NCI-H1436 (cell line): ENCODE measurements at places on chromosomes 6 and 20.

DNA sequence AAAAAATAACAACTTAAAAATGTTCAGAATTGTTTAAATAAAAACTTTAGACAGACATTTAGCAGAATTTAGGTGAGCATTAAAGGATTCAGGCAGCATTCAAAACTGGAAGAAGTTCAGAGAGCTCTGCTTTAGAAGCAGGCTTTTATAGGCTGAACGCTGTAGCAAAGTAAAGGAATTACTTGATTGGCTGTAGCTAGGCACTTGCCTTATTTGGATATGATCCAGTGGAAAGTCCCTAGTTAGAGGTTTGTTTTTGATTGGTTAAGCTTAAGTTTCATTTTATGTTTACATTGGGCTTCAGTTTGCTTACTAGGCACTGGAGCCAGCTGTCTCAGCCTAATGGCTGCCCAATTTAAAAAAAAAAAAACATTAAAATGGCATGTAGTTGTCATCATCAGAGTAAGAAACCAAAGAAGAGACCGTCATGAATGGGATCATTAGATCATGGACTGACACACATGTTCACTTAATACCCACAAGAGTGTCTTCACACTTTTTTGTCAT is 65.1 kb downstream of the CBFA2T2 start:
- DNase-seq: peak; percentile 92

DNA sequence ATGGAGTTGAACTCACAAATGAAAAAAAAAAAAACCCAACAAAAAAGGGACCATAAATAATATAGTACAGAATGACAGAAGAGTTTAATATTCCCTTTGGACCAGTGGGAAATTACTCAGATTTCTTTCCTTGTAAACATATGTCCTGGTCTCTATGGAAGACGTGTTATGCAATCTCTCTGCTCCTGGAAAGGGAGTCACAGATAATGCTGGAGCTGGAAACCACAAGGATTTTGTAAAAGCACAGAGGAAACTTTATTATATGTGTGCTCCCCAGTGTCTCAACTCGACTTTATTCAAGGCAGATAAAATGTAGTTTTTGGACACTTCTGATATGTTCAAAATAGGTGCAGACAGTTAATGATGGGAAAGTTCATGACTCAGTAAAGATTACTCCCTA is 88.1 kb upstream of the ZFP64 start:
- DNase-seq: no peak

DNA sequence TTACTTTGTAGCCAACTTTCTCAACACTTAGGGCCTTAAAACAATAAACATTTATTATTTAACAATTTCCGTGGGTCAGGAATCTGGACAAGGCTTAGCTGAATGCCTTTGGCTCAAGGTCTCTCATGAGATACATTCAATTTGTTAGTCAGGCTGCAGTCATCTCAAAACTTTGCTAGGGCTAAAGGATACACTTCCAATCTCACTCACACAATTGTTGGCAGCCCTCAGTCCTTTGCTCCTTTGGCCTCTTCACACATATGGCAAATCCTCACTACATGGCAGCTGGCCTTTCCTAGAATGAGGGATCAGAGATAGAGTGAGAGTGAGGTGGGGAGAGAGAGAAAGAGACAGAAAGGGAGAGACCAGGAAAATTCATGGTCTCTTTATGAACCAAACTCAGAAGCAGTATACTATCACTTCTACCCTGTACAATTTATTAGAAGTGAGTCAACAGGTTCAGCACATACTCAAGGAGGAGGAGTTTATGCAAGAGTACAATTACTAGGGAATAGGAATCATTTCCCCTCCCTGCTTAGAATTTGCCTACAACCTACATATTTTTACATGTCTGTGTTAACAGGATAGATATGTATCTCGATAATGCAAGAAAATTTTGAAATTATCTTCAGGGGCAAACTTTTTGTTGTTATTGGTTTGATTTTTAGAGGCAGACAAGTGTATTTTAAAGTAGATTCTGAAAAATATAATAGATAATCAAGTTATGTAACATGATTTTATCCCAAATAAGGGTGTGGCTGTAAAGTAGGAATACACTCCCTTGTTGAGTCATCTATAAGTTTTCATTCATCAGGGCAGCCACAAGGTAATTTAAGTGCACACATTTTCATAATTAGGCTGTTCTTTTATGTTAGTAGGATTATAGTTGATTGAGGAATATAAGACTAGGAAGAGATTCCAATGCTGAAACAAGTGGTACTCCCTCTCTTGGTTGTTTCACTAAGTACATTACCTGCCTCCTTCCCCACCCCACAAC is 85.9 kb upstream of the HMGCLL1 start:
- DNase-seq: no peak

DNA sequence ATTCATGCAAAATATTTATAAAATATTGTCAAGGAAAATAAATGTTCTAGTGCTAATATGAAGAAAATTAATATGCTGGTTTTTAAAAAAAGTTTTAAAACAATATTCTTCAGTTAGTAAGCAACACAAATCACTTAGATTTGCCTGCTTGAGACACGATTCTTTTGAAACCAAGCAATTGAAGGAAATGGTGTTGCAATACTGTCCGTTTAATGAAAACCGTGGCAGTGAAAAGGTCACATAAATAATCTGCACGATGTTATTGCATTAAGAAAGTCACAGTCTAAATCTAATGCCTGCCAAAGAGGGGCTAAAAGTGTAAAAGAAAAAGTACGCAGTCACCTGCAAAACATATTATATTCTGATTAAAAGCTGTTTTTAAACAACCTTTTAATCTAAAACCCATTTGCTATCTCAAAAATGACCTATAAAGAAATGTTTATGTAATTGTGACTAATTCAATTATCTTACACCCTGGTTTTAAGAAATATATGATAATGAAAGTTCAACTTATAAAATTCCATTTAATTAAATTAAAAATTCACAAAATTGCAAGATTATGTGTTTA is 143.0 kb downstream of the GMDS start:
- no peak for DNase-seq

DNA sequence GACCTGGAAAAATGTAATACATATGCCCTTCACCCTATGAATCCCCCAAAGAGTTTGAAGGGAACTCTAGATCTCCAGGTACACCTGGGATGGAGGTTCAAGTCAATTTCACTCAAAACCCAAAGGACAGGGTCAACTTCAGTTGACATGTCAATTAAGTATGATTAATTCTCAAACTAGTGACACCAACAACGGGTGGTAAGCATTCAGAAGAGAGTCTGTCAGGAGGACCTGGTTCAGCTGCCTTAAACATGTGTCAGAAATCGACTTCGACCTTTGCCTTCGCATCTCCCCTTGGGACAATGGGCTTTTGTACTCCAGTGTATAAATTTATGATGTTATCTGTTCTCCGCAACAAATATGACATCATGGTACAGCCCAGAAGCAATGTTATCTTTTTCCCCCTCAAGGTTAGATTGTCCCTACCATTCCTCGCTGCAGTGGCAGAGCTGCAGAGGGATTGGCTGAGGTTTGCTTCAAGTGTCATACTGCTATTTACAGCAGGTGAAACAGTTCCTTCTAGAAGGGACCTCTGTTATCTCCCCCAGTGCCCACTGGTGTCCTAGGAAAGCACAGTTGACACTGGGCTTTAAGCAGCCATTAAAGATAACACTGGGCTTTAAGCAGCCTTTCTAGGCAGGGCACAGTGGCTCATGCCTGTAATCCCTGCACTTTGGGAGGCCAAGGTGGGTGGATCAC is 94.7 kb upstream of the SNX9 start:
- no peak for DNase-seq
